ENCODE measurements at places on chromosomes 3 and 15.

- no peak for DNase-seq
Measured at GRCh38 chr15:67838789-67839332, 984 bp downstream of the RNU6-1 start.

DNA sequence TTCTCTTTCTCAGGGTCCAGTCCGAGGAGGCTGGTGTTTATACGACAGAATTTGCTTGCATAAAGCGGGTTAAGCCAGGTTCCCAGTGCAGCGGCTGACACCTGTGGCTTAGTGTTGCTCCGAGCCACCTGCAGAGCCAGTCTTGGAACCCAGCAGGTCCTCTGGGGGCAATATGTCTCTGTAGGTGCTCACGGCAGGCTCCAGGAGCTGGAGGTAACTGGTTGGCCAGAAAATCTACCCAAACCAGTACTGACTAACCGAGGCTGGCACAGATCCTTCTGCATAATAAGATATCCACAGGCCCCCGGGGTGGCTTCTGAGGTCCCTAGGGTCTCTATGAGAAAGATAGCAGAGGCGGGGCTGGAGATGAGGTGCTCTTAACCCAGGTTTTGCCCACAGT is 3.2 kb downstream of the MGLL start:
- no peak for DNase-seq

GRCh38 chr3:8996216-8996615 is 32.9 kb upstream of the RAD18 start:
- DNase-seq, result no peak

DNA sequence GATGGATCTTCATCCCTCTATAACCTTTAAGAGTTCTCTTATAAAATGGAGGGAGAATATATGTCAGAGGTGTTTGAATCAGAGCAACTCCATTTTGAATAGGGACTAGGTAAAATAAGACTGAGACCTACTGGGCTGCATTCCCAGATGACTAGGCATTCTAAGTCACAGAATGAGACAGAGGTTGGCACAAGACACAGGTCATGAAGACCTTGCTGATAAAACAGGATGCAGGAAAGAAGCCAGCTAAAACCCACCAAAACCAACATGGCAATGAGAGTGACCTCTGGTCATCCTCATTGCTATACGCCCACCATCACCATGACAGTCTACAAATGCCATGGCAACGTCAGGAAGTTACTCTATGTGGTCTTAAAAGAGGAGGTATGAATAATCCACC is 211.0 kb downstream of the GBE1 start:
- DNase-seq, result no peak

DNA sequence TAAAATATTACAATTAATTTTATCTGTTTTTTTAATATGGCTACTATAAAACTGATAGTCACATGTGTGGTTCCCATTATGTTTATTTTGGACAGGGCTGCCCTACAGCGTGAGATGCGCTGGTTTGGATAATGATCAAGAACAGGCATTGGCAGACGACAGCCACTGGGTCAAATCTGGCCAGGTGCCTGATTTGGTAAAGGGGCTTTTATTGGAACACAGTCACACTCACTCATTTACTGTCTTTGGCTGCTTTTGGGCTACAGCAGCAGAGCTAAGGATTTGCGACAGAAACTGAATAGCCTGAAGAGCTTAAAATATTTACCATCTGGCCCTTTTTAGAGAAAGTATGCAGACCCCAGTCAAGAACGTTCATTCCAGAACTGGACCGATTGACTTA is 724.2 kb upstream of the CFAP20DC start:
- no peak for DNase-seq

DNA sequence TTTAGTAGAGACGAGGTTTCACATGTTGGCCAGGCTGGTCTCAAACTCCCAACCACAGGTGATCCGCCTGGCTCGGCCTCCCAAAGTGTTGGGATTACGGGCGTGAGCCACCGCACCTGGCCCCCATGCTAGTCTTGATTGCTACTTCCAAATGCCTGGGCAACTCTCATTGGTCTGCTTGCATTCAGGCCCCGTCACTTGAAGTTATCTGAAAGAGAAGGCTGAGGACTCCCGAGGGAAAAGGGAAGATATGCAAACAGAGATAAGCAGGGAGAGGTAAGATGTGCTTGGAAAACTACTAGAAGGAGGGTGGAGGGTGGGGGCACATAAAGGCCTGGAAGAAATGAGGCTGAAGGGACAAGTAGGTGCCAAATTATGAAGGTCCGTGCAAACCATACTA is 4.4 kb upstream of the LPP start:
- DNase-seq, result no peak

GRCh38 chr3:12423918-12424630 is 60.2 kb upstream of the TSEN2 start:
- no peak for DNase-seq

GRCh38 chr15:40554161-40554525 is 10.7 kb downstream of the CCDC32 start:
- peak; percentile 87 for DNase-seq

DNA sequence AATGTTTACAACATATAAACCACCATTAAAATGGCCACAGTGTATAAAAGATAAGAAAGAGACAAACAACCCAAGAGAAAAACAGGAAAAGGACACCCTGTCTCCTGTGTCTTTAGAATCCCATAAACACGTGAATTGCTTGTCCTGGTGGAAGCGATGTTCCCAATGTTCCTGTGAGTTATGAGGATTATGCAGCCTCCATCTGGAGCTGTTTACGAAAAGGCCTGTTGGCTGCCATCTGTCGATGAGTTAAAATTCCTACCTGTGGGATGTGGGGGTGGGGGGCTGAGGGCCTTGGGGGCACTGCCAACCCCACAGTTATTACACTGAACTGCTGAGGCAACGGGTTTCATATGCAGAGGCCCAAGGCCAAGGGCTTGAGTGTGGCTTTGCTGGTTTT is 13.6 kb downstream of the NISCH start:
- DNase-seq, result no peak

DNA sequence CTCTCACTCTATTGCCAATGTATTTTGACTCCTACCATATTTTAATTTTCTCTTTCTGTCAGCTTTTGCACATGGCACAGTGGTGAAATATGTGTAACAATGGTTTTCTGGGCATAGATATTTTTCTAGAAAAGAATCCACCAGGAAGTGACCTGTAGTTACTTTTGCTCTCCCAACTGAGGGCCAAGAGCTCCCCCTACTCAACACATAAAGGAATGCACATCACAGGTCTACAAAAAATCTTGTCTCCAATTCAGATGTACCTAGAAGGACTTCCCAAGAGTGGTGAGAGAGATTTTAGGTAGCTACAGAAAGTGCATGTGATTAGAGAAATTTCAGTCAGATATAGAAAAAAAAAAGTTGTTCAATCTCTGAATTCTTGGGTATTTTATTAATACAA is 15.6 kb downstream of the CPA3 start:
- DNase-seq, result peak; percentile 18

DNA sequence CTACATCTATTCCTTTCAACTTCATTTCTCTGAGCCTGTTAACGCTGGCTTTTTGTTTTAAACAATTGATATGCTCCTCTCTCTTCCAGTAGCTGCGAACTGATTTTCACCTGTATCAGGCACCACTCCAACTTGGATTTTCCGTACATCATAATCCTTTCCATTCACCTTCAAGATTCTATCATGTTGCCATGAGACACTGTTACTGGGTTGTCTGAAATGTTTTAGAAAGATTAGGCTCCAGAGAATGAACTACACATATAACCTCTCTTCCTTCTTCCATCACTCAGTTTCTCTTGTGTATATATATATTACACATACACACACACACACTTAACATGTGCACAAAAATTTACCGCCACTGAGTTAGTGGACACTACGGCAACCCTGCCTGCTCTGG is at the start of gene USP50:
Gene USP50, minus strand, starts transcription at position 101 of the 400 bp plus-strand sequence. CDS start 141 bp downstream, outside the sequence.
- DNase-seq, result no peak

DNA sequence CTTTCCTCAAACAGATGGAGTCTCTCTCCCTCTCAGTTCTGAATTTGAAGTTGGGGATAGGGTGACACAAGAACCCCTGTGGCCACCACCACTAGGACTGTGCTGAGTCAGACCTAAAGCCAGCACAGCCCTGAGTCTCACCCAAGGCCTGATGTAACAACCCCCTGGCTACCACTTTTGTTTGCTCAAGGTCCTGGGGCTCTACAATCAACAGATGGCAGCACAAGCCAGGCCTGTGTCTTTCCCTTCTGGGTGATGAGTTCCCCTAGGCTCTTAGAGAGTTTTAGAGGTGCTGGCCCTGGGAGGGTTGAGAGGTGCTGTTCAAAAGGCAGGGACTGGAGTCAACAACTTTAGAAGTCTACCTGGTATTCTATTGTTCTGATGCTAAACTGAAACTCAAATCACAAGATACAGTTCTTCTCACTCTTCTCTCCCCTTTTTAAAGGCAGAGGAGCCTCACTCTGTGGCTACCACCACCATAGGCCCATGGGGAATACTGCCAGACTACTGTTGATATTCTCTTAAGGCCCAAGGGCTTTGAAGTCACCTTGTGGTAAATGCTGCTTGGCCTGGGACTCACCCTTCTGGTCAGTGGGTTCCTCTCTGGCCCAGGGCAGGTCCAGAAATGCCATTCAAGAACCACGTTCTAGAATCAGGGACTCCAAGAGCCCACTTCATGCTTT is 6.5 kb downstream of the OR5K4 start:
- DNase-seq, result no peak

GRCh38 chr15:80801891-80802680 is 22.9 kb downstream of the CEMIP start:
- DNase-seq, result peak; percentile 14

DNA sequence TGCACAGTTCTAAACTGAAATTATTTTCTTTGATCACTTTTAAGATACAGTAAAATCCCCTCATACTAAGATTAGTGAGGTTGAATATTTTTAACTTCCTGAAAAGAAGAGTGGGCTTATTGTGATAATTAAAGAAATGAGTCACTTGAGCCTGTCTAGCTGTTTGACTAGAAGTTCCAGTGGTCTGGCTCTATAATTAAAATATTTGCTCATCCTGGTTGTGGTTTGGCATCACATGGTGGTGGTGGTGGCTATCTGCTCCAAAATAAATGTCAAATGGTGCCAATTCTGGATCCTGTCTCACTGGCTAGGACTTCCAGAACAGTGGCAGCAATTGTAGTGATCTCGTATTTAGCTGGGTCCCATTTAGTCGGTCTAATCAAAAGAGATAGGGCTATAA is 8.6 kb upstream of the TEX9 start:
- peak; percentile 10 for DNase-seq

DNA sequence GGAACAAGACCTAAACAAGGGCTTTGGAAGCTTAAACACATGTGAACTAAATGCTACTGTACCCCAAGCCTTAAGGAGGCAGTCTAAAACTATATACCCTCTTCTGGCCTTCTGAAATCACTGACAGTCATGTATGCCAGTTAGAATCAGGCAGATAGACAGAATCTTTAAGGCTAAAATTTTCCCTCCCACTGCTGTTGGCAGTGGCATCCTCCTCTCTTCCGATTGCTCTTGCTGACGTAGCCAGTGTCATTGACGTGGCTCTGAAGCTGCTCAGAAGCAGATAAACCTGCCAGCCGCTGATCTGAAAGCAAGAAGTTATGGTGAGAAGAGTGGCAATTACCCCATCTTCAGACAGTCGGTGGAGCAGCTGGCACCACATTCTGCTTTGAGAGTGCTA is 3.3 kb downstream of the RYR3 start:
- no peak for DNase-seq

DNA sequence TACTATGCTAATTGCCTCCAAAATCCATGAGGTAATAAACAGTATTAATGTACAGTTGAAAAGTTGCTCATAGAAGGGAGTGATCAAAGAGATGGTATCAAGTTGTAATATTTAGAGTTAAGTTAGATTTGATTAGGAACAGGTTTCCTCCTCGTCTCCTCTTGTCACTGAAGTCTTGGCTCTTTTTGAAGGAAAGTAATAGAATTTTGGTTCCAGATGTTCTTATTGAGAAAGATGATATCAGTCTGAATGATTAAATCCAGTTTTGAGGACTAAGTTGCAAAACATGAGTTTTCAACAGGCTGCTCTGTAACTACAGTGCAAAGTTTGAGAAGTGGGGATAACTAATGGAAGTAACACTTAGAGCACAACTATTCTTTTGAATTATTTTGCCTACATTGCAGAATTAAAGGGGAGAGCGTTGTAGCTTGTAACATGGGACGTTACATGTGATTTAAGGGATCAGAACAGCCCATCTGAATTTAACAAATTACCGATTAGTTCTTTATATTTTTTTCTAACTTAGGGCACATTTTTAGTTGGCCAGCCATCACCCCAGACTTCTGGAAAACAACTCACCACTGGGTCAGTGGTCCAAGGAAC is 48.3 kb downstream of the MAP6D1 start:
- no peak for DNase-seq

DNA sequence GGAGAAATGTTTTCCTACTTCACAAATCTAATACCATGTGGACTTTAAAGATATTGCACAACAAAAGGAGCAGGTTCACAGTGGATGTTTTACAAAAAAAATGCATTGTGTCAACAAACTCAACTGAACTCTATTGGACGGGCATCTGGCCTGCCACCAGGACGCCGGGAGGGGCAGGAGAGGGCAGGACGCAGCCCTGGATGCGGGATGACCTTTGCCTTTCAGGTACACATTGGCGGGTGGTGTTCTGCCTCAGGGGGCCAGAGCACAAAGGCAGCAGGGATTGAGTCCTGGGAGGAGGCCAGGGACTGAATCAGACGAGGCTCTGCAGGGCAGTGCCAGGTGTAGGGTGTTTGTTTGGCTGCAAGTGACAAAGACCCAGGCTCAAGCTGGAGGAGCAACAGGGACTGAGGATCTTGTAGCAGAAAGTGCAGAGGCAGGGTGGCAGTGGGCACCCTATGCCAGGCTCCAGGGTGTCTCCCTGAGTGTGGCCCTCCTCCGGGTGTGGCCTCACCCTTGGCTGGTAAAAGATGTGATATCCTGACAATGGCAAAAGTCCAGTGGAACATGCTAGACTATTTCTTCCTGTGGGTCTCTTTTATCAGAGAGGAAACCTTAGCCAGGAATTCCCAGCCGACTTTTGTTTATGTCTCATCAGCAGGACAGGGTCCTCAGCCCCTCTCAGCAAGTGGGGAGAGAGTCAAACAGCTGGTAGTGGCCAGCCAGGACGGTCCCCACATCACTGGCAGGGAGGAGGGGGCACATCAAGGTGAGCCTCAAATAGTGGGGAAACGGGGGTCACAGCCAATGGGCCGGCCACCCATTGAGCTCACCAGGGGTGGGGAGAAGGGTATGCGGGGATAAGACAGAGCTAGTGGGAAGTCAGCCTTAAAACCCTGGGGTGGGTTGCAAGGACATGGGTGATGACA is 29.7 kb upstream of the KLF13 start:
- peak; percentile 75 for DNase-seq

GRCh38 chr3:120155108-120155507 is 60.9 kb upstream of the GSK3B start:
- DNase-seq, result no peak

DNA sequence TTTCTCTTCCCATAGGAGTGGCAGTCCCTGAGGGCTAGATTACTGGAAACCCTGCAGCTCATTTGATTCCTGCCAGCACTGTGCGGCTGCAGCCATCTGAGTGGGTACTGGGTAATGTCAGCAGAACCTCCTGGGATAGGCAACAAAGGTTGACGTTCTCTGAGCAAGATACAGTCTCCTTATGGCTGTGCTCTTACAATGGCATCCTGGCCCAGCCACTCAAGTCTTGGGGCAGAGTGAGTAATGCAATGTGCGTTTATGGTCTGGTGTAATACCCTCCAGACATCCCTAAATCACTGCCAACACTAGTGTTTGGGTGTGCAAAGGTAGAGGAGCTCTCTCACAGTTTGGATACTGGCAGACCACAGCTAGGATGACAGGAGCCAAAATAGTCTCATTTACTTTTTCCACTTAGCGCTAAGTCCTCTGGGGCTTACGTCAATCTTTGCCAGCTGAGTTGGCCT is 775.8 kb downstream of the ZNF385D start:
- no peak for DNase-seq
